Activated CD8-positive, alpha-beta memory T cell treated with anti-CD3 and anti-CD28 coated beads for 1 hour (primary cell): ENCODE measurements at places on chromosomes 3 and 15.

DNA sequence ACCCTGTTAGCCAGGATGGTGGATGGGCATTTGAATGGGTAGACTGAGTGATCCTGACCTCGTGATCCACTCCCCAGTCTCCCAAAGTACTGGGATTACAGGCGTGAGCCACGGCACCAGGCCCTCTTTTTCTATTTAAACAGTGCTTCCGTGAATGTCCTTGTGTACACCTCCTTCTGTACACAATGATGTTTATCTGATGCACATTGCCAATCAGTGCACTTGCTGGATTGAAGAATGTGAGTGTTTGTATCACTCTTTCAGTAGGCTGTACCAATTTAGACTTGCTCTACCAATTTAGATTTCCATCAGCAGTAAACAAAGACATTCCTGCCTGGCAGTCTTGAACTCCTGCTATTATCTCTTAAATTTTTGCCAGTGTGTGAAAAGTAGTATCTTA is 8.9 kb upstream of the ZNF619 start:
- DNase-seq, result no peak

DNA sequence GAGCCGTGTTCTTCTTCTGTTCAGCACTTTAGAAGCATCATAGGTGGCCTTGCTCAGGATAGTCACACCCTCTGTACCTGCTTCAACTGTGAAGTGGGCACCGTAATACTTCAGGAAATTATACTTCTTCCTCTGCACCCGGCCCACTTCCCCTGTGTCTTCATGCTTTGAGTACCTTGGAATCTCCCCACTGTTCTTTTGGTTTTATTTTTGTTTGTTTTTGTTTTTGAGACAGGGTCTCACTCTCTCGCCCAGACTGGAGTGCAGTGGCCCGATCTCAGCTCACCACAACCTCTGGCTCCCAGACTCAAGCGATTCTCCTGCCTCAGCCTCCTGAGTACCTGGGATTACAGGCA is 1.7 kb downstream of the P2RY14 start:
- DNase-seq, result no peak

DNA sequence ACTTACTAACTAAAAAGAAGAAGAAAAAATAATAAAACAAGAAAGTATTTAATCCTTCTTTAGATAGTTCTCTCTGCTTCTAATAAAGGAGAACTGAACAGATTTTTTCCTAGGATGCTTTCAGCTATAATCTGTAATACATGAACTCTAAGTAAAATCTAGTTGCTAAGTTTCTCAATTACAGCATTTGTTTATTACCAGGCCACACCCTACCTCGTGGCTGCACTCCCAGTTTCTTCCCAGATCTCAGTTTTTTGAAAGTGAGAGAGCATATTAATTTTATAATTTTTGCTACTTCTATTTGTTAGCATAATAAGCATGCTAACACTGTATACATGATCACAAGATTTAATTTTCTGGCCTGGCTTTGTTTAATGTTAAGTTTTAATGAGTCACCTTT is 258.3 kb downstream of the IL5RA start:
- DNase-seq, result no peak

DNA sequence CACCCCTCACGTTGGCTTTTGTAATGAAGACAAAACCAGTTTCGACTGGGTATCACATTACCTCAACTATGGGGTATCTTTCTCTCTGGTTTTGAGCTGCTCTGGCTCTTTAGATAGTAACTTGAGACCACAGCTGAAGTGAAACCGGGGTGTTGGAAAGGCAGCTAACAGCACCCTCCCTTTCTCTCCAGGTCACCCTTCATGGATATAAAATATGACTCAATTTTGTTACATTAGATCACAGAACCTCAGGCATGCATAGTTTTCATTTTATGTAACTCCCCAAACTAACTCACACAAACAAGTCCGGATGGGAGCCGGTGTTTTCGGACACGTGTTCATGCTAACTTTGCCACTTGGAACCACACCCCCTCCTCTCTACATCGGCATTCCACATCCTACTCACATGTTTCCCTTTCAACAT is 90.7 kb downstream of the NR2F2 start:
- no peak for DNase-seq

DNA sequence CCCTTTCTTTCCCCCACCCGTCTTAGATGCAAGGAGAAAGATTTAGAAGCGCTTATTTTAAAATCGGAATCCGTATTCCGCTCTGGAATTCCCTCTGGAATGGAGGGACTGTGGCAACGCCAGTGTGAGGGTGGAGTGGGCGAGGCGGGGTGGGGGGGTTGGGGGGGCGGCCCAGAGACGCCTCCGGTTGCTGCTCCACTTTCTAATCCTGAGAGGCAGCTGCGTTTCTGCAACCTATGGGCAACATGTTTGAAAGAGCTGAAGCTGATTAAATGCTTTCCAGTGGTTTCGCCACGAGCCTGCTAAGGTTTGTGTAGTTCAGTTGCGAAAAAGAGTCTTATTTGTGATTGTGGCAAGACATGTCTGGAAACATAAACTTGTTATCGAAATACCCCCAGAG is at the start of gene CCK:
Gene CCK (minus strand): TSS at position 101 of the 400 bp plus-strand sequence. CDS start 2,555 bp downstream, outside the sequence.
- no peak for DNase-seq

GRCh38 chr3:127851899-127852298 is 29.6 kb upstream of the MGLL start:
- DNase-seq, result no peak

GRCh38 chr3:176513604-176514003 is 683.7 kb downstream of the TBL1XR1 start:
- no peak for DNase-seq

DNA sequence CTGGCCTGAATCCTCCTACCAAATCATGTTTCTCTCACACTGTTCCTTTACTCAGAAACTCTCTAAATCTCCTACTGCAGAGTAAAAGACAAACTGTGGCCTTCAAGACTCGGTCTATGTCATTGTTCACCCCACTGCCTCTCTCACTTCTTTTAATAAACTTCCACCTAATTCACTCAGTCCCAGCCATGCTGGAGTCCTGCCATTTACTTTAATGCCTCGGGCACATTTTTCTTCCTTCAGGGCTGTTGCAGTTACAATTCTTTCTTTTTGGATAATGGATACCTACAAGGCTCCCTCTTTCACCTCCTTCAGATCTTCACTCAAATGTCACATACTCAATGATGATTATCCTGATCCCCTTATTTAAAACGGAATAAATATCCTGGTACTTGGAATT is 955.6 kb downstream of the ROBO1 start:
- no peak for DNase-seq

DNA sequence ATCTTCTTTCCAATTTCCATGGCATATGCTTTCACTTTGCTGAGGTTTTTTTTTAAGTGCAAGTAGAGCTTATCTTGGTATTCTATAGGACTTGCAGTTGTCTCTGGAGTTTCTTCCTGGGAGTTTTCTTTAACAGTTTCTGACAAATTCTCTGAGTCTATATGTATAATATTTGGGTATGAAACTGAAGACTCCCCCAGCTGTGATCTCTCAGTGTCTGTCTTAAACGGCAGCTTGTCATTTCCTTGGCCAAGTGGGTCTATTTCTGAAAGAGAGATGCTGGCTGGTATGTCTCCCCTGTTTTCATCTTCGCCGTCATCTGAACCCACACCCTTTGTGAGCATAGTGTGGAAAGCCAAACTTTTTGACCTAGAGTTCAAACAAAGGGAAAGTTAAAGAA is 73.3 kb upstream of the PTX3 start:
- no peak for DNase-seq

DNA sequence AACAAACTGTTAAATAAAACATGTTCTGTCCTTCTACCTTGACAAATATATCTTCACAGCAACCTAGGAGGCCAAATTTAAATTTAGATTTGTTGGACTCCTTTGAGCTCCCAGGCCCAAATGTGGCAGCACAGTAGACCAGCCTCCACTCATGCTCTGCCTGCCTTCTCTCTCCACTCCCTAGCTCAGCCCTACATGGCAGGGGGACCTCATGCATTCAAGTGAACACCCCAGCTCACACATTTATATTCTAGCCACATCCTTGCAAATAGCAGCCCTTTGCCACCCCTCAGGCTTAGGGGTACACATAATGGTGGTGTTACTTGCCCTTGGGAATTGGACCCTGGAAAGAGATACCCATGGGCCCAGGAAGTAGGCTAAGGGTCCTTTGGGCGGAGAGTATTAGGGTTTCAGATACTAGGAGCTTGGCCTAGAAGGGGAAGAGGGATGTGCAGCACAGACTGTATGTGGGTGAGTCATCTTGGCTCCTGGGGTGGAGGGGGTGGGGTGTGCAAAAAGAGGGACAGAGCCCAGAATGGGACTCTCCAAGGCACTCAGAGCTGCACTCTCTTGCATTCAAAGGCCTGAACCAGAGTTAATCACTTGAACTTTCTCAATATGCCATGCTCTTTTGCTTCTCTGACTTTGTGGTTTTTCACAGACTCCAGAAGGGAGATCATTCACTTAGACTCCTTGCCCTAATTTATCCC is 268.4 kb upstream of the ROPN1 start:
- DNase-seq, result no peak

DNA sequence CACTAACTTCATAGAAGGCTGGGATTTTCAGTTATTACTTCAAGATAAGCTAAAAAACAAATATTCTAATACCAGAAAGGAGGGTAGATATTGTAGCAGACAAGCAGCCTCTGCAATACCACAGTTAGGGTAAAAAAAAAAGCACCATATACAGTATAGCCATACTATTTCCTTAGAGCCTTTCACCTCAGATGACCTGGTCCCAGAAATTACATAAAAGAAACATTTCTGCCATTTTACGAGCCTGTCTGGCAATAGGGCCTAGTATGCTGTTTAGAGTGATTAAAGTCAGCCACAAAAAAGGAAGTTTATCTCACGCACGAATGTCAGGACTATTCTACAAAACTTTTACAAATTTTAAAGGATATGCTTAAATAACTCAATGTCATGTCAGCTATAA is 1016.6 kb downstream of the PLOD2 start:
- no peak for DNase-seq

- DNase-seq, result no peak
These were observed 15.1 kb downstream of the ABI3BP start for GRCh38 chr3:100978011-100978659.

- no peak for DNase-seq
These were observed 70.4 kb downstream of the LSM3 start for GRCh38 chr3:14248849-14249523.

DNA sequence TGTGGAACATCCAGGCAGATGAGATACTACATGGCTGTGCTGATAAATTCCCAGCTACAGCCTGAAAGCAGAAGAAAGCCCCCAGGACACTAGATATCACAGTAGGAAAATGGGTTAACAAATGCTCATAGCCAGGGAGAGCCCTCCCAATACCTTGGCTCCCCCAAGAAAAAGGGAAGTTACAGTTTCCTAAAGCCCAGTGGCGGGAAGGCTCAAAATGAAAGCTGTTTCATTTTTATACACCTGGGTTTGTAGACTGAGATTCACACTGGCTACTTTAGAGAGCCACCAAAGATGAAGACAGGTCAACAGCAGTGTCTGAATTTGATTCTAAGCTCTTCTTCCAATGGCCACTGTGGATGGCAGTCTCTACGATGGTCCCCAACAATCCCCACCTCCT is 55.0 kb upstream of the TOPAZ1 start:
- DNase-seq, result no peak

GRCh38 chr3:89344076-89344475 is 236.7 kb downstream of the EPHA3 start:
- no peak for DNase-seq

GRCh38 chr3:78791753-78792152 is 976.0 kb downstream of the ROBO1 start:
- DNase-seq, result no peak

- no peak for DNase-seq
These were observed 42.7 kb downstream of the TLNRD1 start for GRCh38 chr15:81043281-81043934.

DNA sequence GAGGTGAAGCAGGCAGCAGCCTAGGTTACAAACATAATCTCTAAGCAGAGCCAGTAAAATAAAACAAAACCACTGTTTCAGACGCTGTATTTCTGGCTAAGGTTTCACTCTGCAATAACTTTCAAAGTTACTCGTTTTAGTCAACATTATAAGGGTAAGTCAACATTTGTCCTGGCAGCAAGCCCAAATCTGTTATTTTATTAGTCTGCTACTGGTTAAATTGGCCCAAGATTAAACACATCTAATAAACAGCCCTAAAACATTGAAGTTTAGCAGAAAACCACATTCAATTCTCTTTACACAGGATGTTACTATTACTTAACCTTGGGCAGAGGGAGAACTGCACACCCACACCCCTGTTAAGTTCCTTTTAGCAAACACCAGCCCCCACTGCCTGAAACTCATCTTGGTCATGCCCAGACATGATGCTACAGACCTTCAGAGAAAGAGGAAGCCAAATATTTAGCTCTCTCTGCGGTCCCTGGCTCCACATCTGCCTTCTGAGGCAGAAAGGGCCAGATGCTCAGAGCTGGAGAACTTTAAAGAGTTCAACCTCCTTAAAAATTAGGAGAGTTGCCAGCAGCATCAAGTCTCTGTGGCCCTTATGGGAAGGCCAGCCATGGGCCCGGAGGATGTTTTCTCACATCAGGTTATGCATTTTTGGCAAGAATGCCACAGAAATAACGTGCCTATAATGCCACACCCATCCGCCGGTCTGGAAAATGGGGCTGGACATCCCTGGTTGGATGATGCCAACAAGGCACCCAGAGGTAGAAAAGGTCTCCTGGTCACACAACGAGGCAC is 17.9 kb downstream of the ARHGEF3 start:
- no peak for DNase-seq

GRCh38 chr3:152842413-152842812 is 7.5 kb downstream of the P2RY1 start:
- no peak for DNase-seq

DNA sequence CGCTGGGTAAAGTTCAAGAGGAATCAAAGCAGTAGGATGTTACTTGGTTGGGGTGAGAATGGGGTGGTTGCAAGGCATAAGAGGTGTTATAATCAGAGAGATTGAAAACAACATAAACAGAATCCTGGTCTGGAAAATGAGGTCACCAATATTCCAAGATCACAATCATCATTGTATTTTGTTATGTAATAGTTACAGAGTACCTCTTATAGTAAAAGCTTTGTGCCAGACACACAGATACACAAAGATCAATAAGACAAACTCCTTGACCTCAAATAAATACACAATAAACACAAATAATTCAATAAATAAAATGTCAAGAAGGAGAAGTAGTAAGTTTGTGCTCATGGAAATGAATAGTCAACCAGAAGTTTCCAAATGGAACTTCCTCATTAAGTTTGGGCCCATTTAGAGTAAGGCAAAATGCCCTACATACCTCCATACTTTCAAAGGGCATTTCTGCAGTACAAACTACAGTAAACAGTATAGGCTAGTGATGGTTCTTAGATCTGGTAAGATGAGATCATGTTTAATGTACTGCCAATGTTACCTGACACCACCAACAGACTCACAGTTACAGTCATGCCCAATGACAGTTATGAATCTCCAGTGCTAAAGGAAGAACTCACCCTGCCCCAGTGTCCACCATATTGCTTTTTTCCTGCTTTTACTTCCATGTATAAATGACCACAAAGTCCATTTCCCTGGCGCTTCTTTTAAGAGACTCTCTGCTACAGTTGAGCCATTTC is 93.4 kb downstream of the KCNMB2 start:
- DNase-seq, result no peak

DNA sequence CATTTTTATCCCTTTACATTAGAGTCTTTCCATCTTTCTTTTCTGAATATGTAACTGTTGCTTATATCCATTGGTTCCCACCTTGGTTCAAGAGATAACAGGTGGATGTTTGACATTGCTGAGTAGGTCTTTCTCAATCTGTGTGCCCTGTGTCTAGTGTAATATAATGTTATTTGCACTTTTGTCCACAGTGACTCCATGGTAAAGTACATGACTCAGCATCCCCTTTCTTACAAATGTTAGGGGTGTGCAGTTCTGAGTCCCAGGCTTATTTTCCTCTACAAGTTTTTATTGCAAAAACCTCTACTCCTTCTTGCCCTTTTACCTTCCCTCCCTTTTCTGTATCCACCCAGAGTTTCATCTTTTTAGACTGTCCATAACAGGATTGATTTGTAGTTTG is 116.5 kb downstream of the RSRC1 start:
- DNase-seq, result no peak
